Activated effector memory CD4-positive, alpha-beta T cell treated with Interleukin-2 at 50 U/mL for 16 hours (primary cell): ENCODE measurements at places on chromosomes 4 and X.

- DNase-seq = no peak
Measured at GRCh38 chrX:155962906-155963305, 34.6 kb upstream of the IL9R start.

- DNase-seq = no peak
Measured at GRCh38 chr4:109978704-109979454, 66.2 kb downstream of the EGF start.

DNA sequence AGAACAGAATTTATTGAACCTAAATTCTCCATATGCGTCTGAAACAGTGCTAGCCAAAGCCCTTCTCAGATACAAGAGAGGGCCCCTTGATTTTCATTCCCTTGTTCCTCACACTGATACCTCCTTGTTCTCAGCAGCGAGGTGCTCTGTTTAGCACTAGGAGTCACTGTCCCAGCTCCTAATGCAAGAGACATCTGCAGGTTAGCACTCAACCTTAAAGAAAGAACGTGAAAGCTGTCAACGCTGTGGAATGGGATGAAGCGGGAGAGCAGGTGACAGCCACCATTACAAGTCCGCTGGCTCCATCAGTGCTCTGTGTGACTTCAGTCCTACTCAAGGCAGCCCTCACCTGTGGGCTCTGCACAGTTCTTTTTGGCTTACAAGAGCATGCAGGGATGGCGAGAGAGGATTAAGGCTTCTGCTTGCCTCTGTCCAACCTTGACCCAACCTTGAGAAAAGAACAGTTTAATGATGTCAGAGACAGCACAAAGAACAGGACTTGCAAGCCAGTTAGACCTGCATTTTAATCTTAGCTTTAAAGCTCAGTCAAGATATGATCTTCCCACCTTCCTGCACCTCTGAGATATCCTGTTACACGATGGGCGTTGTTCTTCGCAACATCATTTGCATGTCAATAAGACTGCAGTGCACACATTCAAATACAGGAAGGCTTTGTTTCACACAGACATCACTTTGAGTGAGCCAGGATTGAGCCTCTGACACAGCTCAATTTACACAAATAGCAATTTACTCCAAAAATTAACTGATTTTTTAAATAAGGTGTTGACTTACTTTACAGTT, 95.1 kb downstream of the ARSF start:
- DNase-seq = no peak

- DNase-seq = no peak
Measured at GRCh38 chr4:108029016-108029720, 39.5 kb downstream of the HADH start.
